Foreskin keratinocyte (primary cell): ENCODE measurements at places on chromosomes 12 and 14.

GRCh38 chr12:92223481-92223880 is 77.8 kb upstream of the BTG1 start:
- no peak for DNase-seq

GRCh38 chr12:8675591-8676036 is 13.0 kb upstream of the MFAP5 start:
- no peak for DNase-seq

- no peak for DNase-seq
These were observed 161.0 kb upstream of the CRY1 start for GRCh38 chr12:107254258-107254856.

DNA sequence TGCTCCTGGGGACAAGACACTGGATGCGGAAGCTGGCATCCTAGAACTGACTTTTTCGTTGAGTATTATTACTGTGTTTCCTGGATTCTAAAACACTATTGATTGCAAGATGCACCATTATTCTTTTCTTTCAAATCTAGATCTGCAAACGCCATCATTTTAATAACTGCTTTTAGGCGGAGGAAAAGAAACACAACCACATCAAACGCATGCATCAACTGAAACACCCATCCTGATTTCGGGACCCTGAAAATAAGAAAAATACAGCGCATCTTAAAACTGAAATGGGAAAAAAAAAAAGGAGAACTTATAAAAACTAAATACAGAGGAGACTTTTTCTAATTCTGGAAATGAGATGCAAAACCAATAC is 103.7 kb upstream of the MAX start:
- DNase-seq = no peak

DNA sequence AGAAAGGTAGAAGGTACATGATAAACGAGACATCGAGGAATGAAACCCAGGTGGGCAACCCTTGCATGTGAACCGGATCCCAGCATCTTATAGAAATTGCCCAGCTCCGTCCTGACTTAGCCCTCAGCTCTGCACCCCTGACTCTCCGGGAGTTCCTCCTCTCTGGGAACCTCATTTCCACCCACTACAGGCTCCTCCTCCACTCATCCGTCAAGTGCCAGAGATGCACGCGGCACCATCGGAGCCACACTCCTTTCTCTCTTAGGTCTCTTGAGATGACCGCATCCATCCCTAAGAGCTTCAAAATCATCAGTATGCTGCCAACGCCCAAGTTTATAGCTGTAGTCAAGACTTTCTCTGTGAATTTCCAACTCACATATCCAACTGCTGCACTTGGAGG is 84.7 kb downstream of the TTC7B start:
- no peak for DNase-seq
